ENCODE measurements at places on chromosomes 11 and 22.

GRCh38 chr11:75786101-75786736, 17.6 kb downstream of the DGAT2 start:
- DNase-seq = no peak

DNA sequence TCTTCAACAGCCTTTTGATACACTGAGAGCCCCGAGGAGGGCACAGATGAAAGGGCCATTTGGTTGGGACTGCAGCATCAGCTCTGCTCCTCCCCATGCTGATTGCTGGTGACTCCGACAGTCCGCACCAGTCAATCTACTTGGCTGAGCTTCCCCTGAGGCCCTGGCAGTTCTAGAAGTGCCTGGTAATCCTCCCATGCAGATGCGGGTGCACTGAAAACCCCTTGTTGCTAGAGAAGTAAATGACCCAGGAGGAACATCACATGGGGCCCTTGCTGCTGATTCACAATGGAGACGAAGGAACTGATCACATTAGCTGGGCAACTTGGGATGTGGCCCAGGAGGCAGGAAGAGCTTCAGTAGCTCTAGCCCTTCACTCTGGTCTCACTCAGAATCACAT, 35.2 kb upstream of the RIC3 start:
- no peak for DNase-seq

DNA sequence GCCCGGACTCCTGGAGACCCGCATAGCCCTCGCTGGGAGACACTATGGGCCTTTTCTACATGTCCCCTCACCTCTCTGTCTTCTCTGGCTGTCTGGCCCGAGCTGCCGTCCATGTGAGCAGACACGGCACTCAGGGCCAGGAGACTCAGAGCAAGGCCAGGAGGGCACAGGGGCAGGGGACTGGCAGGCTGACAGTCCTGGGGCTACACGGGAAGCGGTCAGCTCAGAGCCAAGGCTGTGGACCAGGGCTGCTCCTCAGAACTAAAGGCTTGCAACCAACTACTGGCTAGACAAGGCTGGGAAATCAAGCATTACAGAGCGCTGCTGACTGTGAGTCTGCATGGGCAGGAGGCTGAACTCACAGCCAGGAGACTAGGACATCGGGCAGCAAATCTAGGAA, 56.1 kb upstream of the CDON start:
- DNase-seq = no peak

- DNase-seq = peak; percentile 2
Observed at GRCh38 chr11:8019314-8020243, 32.4 kb downstream of the EIF3F start.

DNA sequence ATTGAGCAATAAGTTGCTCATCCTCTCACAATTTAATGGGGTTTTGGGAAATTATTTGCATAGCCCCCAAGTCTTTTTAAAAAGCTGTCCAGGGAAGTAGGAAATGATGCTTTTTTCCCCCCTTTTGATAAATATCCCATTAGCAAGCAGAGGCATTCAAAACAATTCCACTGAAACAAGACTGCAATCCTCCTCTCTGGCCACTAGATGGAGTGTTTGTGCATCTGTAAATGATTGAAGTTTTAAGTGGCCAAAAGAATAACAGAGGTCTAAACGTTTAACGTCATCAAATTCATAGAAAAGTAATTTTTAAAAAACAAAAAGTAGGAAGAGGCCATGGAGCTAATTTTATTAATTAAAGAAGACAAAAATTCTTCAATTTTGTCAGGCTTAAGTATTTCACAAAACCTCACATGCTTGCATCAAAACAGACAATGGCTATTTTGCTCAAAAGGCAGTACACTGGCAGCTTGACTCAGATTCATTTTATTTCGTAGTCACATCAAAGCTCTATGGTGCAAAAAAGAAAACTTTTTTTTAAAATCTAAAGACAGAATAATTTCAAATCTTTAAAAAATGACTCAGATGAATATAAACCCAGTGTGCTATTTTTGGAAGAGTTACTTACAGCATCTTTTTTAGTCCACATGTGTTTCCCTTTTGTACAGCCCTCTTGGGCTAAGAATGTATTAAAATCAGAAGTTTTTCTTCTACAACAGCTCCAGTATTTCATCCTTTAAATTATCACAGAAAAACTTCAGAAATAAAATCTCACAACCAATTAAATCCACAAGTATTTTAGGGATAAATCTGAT, 17.8 kb downstream of the CHORDC1 start:
- DNase-seq = no peak

- DNase-seq = no peak
Observed at GRCh38 chr22:36743591-36744412, 32.1 kb downstream of the IFT27 start.

DNA sequence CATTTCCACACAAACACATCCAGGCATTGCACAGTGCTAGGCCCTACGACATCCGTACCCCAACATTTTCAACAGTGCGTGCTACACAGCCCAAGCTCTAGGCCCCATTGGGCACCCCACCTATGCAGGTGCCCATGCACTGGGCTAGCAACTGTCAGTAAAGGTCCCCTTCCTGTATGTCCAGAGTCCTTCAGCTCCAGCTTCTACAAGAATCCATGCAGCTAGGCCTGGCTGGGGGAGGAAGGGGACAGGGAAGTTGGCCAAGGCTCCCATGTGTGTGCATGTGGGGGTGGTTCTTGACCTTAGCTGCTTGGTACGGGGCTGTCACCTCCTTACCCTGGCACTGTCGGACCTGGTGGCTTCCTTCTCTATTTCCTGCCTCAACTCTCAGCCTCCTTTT, 1.3 kb downstream of the B3GAT1 start:
- DNase-seq = no peak

GRCh38 chr11:69908511-69909220, 89.5 kb upstream of the FGF3 start:
- DNase-seq = no peak

GRCh38 chr11:69499918-69500284, 18.4 kb downstream of the LINC01488 start:
- no peak for DNase-seq

GRCh38 chr11:118913411-118914125, 12.2 kb downstream of the BCL9L start:
- DNase-seq = no peak

DNA sequence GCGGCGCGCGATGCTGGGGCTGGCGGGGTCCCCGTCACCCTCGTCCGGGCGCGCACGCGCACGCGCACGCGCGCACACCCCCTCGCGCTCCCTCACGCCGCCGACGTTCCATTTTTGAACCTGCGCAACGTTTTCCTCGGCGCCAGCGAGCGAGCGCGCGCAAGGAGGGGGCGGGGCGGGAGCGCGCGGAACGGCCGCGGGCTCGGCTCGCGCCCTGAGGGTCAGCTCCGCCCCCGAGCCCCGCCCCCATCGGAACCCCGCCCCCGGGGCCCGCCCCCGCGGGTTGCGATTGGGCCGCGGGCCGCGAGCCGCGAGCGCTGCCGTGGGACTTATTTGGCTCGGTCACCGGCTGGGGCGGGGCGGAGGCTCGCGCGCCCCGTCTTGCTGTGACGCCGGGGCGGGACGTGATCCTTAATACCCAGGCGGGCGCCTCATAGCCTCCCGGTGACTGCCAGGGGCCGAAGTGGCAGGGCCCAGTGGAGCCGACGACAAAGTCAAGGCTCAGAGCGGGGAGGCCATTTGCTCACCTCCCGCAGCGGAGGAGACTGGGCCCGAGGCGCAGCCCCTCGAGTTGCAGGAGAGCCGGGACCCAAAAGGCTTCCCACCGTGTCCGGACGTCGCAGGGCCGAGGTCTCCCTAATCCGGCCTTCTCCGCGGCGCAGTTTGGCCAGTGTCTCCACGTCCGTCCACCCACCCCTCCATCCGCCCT, at the start of gene CBX7:
TSS of gene CBX7 (minus strand) at position 170 of the 709 bp plus-strand sequence. CDS start 236 bp downstream, outside the sequence.
- peak; percentile 85 for DNase-seq

- no peak for DNase-seq
Observed at GRCh38 chr11:72953637-72954036, 139.4 kb downstream of the ATG16L2 start.

GRCh38 chr22:35380013-35380412, 883 bp upstream of the HMOX1 start:
- DNase-seq = no peak
